ENCODE measurements at places on chromosomes 2 and 18. TPM values are rescaled to one million over a fixed set of nuclear protein-coding genes. Genes with fewer than 3 reads are reported as not detected.

The GCG gene
- not detected for total RNA-seq

The KYNU gene
- total RNA-seq, result 6.4 TPM

The MAP3K2 gene
- total RNA-seq, result 65.3 TPM

The TSHZ1 gene
- 31.3 TPM for total RNA-seq

The CACNB4 gene
- 2.2 TPM for total RNA-seq

The MPP4 gene
- 0.19 TPM for total RNA-seq

The LOXL3 gene
- 9.7 TPM for total RNA-seq

The ZSWIM2 gene
- not detected for total RNA-seq

The LAMA3 gene
- total RNA-seq, result 66.0 TPM

The CPS1 gene
- 6.7 TPM for total RNA-seq

The MAL gene
- total RNA-seq, result 477 TPM

The DOCK10 gene
- total RNA-seq, result 33.8 TPM

The MC4R gene
- 0.19 TPM for total RNA-seq

The DSG4 gene
- total RNA-seq, result not detected

The FAM228B gene
- total RNA-seq, result 35.2 TPM

The DHRS9 gene
- total RNA-seq, result 2.2 TPM

The ALPI gene
- 0.09 TPM for total RNA-seq

The IL36A gene
- total RNA-seq, result not detected

The TRIB2 gene
- total RNA-seq, result 69.2 TPM

The NEU4 gene
- 0.76 TPM for total RNA-seq

The EFHD1 gene
- 129 TPM for total RNA-seq

The BCS1L gene
- 43.3 TPM for total RNA-seq

The SERPINB10 gene
- not detected for total RNA-seq

The FBXO36 gene
- total RNA-seq, result 5.4 TPM

The ASB3 gene
- 20.1 TPM for total RNA-seq

The PFN4 gene
- total RNA-seq, result 0.79 TPM

The MAPRE3 gene
- 17.9 TPM for total RNA-seq

The SLC30A3 gene
- total RNA-seq, result 0.31 TPM

The ACADL gene
- total RNA-seq, result 21.1 TPM

The RAX gene
- total RNA-seq, result not detected

The OSBPL6 gene
- total RNA-seq, result 0.91 TPM

The TMEM17 gene
- 3.2 TPM for total RNA-seq

The FBXO48 gene
- 1.3 TPM for total RNA-seq

The HES6 gene
- total RNA-seq, result 5.2 TPM

The TTR gene
- total RNA-seq, result not detected

The DOK1 gene
- total RNA-seq, result 16.7 TPM

The ABCG5 gene
- not detected for total RNA-seq

The NAGK gene
- 113 TPM for total RNA-seq

The PAX3 gene
- not detected for total RNA-seq

The SATB2 gene
- total RNA-seq, result 17.5 TPM

The SULT1C4 gene
- 24.7 TPM for total RNA-seq

The ATP8B1 gene
- total RNA-seq, result 40.8 TPM

The FHOD3 gene
- 21.5 TPM for total RNA-seq

The ANKAR gene
- total RNA-seq, result 12.4 TPM

The EEF1B2 gene
- total RNA-seq, result 444 TPM

The MDH1 gene
- total RNA-seq, result 147 TPM

The PROKR1 gene
- not detected for total RNA-seq
